Activated naive CD8-positive, alpha-beta T cell treated with anti-CD3 and anti-CD28 coated beads for 36 hours (primary cell): ENCODE measurements at places on chromosomes 3 and 15. TPM values are rescaled to one million over a fixed set of nuclear protein-coding genes. Genes with fewer than 3 reads are reported as not detected.

DNA sequence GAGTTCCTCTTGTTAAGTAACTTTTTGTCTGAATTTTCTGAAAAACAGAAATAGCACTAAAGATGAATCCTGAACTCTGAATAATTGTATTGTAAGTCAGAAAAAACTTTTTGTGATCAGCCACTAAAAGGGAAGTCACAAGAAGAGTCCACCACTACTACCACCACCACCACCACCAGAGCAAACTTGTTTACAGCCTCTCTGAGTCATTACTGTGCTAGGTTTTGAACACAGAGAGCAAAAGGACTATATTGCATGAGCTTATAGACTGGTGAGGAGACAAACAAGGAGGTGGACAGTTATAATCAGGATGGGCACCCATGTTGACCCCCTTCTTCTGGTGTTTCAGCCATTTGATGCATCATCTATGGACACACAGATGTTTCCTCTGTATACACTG, 141.7 kb downstream of the IL5RA start:
- no peak for DNase-seq
- H3K4me3 ChIP-seq = no peak overlapping the region
- no peaks in the 10 kb centered on the region for H3K4me1 ChIP-seq

DNA sequence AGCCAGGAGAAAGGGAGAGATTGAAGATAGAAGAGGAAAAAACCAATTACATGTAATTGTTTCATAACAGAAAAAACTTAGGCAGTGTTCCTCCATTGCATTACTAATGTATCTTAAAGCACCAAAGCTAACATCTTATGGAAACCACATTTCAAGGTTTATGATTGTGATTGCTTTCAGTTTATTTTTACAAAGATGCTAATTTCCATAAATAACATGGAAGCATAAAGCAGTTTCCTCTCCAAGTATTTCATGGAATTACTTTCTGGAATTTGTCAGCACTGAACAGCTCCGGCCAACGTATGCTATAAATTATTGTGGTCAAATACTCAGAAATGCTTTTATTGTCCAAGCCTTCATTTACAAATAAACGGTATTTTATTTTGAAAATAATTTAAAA, 11.6 kb downstream of the ADAMTSL3 start:
- no peaks in the 10 kb centered on the region for H3K27me3 ChIP-seq
- no peak overlapping the region for H3K27ac ChIP-seq
- H3K4me3 ChIP-seq = no peak overlapping the region
- H3K4me1 ChIP-seq = no peaks in the 10 kb centered on the region
- H3K36me3 ChIP-seq = no peaks in the 10 kb centered on the region

DNA sequence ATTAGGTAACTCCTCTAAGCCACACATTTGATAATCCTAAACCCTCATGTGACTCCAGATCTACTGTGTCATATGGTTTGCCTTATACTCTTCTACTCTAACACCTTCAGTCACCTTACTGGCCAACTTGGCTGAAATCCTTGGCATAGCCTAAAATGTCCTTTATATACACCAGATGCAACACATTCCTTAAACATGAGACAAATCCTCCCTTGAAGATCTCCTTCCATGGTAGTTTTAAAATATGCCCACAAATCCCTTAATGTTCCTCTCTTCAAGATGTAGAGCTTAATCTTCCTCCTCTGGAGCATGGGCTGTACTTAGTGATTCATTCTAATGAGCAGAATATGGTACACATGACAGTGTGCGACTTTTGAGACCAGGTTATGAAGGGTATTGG, 238.9 kb downstream of the SUCLG2 start:
- peaks cover 3% of the 10 kb centered on the region for H3K4me1 ChIP-seq
- H3K27me3 ChIP-seq = no peaks in the 10 kb centered on the region
- H3K27ac ChIP-seq = no peak overlapping the region
- no peak for DNase-seq
- peaks cover 44% of the 10 kb centered on the region for H3K36me3 ChIP-seq
- no peak overlapping the region for H3K4me3 ChIP-seq

- no peaks in the 10 kb centered on the region for H3K4me1 ChIP-seq
- DNase-seq = peak; percentile 21
- H3K27ac ChIP-seq = no peak overlapping the region
- no peak overlapping the region for H3K4me3 ChIP-seq
- peaks cover 3% of the 10 kb centered on the region for H3K27me3 ChIP-seq
Measured at GRCh38 chr3:143951351-143951971, 20.2 kb upstream of the DIPK2A start.

DNA sequence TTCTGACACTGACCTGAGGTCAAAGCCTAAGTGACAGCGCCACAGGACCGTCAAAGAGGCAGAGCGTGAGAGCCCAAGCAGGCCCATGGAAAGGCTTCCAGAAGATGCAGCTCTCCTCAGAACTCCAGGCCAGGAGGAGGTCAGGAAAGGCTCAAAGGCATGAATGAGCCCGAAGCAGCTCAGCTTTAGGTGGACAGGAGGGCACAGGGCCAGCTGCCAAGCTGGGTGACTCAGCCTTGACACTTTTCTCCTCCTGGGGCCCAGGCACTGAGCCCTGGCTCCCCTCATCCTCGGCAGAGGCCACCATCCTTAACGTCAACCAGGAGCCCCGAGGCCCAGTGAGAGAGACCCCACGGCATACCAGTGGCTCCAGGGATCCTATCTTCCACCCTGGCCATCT, 62.9 kb downstream of the ADCY5 start:
- DNase-seq = no peak
- no peaks in the 10 kb centered on the region for H3K36me3 ChIP-seq
- H3K4me3 ChIP-seq = no peak overlapping the region
- no peaks in the 10 kb centered on the region for H3K4me1 ChIP-seq
- H3K27ac ChIP-seq = no peak overlapping the region

- no peak for DNase-seq
- peaks cover 55% of the 10 kb centered on the region for H3K36me3 ChIP-seq
- H3K4me3 ChIP-seq = no peak overlapping the region
- H3K27ac ChIP-seq = no peak overlapping the region
Measured at GRCh38 chr15:76464247-76464646, 127.7 kb downstream of the ISL2 start.

GRCh38 chr3:74613060-74613459, 1.4 kb downstream of the CNTN3 start:
- no peaks in the 10 kb centered on the region for H3K4me1 ChIP-seq
- no peak for DNase-seq
- no peaks in the 10 kb centered on the region for H3K36me3 ChIP-seq
- H3K4me3 ChIP-seq = no peak overlapping the region

DNA sequence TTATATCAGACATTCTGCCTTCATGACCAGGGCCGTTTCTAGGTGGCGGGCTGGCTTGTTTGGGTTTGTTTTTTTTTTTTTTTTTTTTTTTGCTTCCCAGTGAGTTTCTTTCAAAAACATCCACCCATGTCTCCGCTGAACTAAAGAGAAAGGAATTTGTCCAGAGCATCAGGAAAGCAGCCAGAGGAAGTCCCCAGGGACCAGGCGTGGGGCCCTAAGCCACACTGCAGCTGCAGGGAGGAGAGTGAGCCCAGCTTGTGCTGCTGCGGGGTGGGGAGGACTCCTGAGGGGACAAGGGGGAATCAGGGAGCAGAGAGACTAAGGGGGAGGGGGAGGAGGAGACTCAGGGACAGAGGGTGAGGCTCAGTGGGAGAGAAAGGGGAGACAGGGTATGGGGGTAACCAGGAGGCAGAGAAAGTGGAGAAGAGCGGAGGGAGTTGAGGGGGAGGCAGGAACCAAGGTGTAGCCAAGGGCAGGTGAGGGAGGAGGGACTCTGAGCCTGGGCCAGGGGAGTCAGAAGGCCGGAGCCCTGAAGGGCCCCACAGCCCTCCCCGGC, 49.5 kb downstream of the CYP11A1 start:
- H3K4me3 ChIP-seq = no peak overlapping the region
- no peak overlapping the region for H3K27ac ChIP-seq
- no peak for DNase-seq
- no peaks in the 10 kb centered on the region for H3K36me3 ChIP-seq
- H3K4me1 ChIP-seq = peaks cover 52% of the 10 kb centered on the region
- no peaks in the 10 kb centered on the region for H3K27me3 ChIP-seq

GRCh38 chr3:48039487-48040190, 23.4 kb upstream of the MAP4 start:
- H3K36me3 ChIP-seq = peaks cover 7% of the 10 kb centered on the region
- H3K27ac ChIP-seq = no peak overlapping the region
- DNase-seq = no peak

GRCh38 chr15:42498212-42499068, 3.0 kb downstream of the SNAP23 start:
- peaks cover 4% of the 10 kb centered on the region for H3K36me3 ChIP-seq
- no peak for DNase-seq
- peaks cover 49% of the 10 kb centered on the region for H3K4me1 ChIP-seq
- H3K4me3 ChIP-seq = no peak overlapping the region
- H3K27me3 ChIP-seq = no peaks in the 10 kb centered on the region

DNA sequence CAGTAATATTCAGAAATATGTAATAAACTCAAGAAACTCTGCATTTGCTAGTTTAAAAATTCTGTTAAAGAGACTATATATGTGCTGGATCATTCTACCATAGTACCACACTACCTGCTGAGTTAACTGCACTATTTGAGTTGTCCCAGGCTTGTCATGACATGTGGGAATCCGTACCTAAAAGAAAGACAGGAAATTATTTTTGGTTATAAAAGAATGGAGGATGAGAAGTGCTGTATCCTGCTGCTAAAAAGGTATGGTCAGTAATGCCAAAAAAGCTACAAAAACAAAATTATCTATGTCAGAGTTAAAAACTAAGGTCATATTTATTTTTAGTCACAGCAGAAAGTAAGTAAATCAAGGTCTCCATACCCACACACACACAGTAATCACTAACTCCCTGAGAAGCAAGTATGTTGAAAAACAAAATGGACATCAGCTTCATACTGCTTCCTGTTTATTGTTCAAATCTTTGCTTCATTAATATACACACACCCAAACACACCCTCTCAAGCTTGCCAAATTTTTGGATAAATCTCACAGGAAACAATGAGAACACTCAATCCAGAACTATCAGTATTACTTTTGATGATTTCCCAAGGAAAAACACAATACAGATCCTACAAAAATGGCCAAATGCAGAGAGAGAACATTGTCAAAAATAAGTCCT, 33.7 kb downstream of the DENND6A start:
- peaks cover 5% of the 10 kb centered on the region for H3K4me1 ChIP-seq
- peaks cover 4% of the 10 kb centered on the region for H3K36me3 ChIP-seq
- peak overlapping the region; percentile 17 for H3K27ac ChIP-seq

DNA sequence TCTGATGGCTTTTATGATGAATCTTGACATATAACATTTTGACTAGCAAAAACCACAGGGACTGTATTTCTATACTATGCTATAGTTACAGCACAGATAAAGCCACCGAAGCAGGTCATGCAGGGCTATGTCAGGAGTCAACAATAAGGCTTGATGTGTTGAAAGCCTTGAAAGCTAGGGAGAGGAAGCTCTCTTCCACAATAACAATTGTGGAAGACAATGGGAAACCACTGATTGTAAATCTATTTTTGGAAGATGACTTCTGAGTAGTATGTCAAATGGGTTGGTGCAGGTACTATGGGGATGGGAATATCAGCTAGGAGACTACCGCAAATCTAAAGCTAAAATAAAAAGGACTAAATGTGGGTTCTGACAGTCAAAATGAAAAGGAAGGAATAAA, 4.0 kb upstream of the AQR start:
- H3K27me3 ChIP-seq = no peaks in the 10 kb centered on the region
- DNase-seq = no peak
- H3K4me1 ChIP-seq = peaks cover 10% of the 10 kb centered on the region
- H3K4me3 ChIP-seq = no peak overlapping the region

- H3K27me3 ChIP-seq = peaks cover 11% of the 10 kb centered on the region
- no peaks in the 10 kb centered on the region for H3K36me3 ChIP-seq
- DNase-seq = no peak
- H3K4me3 ChIP-seq = no peak overlapping the region
Measured at GRCh38 chr3:159732172-159733111, 256.2 kb upstream of the IL12A start.

DNA sequence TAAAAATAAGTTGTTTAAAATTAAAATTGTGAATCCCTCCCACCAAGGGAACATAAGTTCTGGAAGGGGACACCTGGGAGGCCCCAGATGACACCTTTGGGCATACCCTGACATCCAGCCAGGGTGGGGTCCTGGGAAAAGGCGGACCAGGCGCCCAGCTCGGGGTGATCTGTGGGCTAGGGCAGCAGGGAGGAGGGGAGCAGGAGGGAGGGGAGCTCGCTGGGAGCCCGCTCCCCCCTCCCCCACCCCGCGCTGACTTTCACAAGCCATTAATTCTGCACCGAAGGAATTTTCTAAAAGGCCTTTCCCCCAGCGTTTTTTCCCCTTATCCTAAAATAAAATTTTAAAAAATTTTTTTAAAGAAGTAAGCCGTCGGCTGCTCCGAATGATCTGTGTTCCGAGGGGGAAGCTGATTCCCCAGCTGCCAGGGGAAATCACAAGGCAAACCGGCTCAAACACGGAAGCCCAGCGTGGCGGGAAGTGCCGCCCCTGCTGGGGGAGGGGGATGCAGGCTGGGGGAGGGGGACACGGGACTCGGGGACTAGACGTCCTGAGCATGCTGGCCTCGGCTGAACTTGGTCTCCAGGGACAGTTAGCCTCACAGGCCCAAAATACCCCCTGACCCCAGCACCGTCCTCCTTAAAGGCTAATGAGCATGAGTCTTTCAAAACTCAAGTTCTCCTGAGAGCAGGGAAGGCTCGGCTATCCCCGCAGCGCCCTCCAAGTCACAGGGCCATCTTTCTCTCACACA, 13.9 kb downstream of the PLXND1 start:
- peaks cover 18% of the 10 kb centered on the region for H3K4me1 ChIP-seq
- H3K27me3 ChIP-seq = peaks cover 33% of the 10 kb centered on the region
- no peaks in the 10 kb centered on the region for H3K36me3 ChIP-seq
- no peak overlapping the region for H3K27ac ChIP-seq
- no peak for DNase-seq
- no peak overlapping the region for H3K4me3 ChIP-seq

DNA sequence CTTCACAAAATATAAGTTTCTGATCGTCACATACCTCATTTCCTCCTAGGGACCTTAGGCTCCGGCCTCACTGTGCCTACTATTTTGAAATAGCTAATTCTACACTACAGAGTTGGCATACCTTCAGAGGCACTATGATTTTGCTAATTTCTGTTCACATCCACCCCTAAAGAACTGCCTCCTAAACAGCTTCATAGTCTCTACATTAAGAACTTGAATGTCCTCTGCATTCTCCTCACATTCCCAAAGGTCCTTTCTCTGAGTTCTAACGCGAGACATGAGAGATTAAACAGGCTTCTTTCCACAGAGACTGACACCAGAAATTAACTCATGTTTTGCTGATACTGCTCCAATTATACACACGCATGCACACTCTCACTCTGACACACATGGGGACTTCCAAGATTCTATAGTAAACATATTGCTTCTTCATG, 75.5 kb downstream of the DLG1 start:
- H3K4me1 ChIP-seq = peaks cover 26% of the 10 kb centered on the region
- H3K27me3 ChIP-seq = no peaks in the 10 kb centered on the region
- H3K4me3 ChIP-seq = no peak overlapping the region
- no peak for DNase-seq
- no peaks in the 10 kb centered on the region for H3K36me3 ChIP-seq

LINGO1 gene
- not detected for total RNA-seq

SPATA12 gene
- not detected for total RNA-seq

SLC6A11 gene
- not detected for total RNA-seq

ZNF80 gene
- total RNA-seq = 0.82 TPM

IL5RA gene
- total RNA-seq = not detected

SPINK8 gene
- not detected for total RNA-seq

HDAC11 gene
- 1.6 TPM for total RNA-seq

CPNE9 gene
- not detected for total RNA-seq

NAA50 gene
- 199 TPM for total RNA-seq

EMC7 gene
- total RNA-seq = 63.0 TPM

EFHB gene
- total RNA-seq = 0.87 TPM
